ENCODE measurements at places on chromosomes 3 and 15. TPM values are rescaled to one million over a fixed set of nuclear protein-coding genes. Genes with fewer than 3 reads are reported as not detected.

DNA sequence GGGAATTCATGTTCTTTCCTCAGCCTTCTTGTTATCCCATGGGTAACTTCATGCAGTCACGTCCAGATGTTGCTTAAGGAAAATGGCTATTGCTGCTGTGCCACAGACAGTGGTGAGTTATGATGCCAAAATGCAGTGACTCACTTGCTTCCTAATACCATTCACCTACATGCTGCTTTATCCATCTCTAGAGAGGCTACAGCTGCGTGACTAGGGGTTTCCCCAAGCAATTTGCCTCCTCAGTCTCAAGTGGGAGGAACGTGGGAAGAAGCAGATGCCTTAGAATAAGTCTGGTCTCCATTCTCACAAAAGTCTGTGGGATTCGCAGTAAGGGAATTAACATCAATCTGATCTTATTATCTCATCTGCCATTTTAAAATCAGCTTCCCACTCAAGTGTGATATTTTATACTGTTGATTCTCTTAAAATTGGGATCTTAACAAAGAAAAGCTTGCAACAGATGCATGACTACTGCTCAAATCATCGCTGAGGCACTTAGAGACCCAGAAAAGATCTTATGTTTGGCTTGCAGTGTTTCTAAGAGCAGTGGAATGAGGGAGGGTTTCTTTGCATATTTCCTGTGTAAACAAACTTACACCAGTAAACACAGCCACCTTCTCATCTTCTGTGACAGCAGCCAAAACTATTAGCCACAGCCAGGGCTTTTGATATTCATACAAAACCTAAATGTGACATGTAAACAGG is 62.0 kb upstream of the ACP3 start:
- no peak for DNase-seq

DNA sequence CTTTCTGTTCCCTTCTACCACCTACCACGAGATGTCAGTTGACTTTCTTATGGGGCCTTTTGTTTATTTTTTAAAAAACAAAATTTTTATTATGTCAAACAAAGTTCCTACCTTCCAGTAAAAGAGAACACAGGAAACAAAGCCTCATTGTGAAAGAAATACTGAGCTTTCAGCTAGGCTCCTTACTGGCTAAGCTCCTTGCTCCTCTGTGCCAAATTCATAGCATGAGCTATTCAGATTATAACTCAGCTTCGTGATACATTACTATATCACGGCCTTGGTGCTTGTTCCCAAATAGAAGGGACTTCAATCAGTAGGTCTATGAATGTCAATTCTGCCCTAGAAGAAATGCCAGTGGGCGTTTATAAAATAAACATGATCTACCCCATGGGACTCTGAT is 145.8 kb upstream of the CHRM5 start:
- no peak for DNase-seq

- DNase-seq = no peak
Observed at GRCh38 chr3:66629982-66630368, 129.2 kb upstream of the LRIG1 start.

Gene SH3GL3
- not detected for total RNA-seq
